Breast epithelium (tissue), 4 donors: ENCODE measurements at places on chromosomes 2 and 18.
A peak's percentile ranks its signal among the peaks of the same experiment; 100 is the strongest.

- H3K36me3 ChIP-seq = no peaks in the 10 kb centered on the region
- H3K4me1 ChIP-seq = no peaks in the 10 kb centered on the region
- H3K27ac ChIP-seq = no peak overlapping the region
- peaks cover 43% of the 10 kb centered on the region for H3K27me3 ChIP-seq
- DNase-seq = no peak
These were observed 139.6 kb downstream of the INSIG2 start for GRCh38 chr2:118227698-118228508.

DNA sequence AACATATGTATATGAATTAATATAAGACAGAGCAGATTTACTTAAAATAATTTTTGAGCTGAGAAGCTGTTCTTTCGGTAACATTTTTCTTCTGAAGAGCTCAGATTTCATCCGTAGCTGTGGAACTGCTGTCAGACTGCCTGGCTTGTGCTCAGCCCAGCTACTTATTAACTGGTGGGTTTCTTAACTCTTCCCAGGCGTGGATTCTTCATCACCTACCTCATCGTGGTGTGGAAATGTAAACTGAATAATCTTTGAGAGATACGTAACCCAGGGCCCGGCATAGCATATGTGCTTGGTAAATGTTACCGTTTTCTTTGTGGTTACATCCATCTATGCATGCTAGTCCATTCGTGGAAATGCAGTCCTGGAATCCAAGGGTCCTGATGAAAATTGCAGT is 145.0 kb downstream of the MCFD2 start:
- no peaks in the 10 kb centered on the region for H3K4me1 ChIP-seq
- no peak overlapping the region for H3K27ac ChIP-seq
- no peak for DNase-seq

- no peaks in the 10 kb centered on the region for H3K4me1 ChIP-seq
- H3K27ac ChIP-seq = no peak overlapping the region
- no peak for DNase-seq
- no peaks in the 10 kb centered on the region for H3K27me3 ChIP-seq
- H3K4me3 ChIP-seq = no peak overlapping the region
- H3K36me3 ChIP-seq = no peaks in the 10 kb centered on the region
These were observed 137.1 kb upstream of the CCDC150 start for GRCh38 chr2:196502386-196502785.

DNA sequence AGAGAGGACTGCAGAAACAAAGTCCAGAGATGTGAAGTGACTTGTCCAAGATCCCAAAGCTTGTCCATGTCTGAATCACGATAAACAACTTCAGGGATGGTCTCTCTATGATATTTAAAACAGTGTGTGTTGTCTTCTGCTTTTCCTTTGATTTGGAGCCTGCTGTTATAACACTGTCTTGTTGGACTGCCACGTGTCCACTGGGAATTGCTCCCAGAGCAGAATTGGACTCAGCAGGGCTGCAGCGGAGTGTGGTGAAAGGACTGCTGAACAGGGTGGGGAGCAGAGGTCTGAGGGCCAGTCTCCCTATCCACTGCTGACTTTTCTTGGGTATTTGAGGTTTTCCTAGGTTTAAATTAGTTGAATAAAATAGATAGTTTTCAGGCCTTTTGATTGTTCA is 68.3 kb downstream of the IL1R2 start:
- no peak for DNase-seq
- H3K4me1 ChIP-seq = peaks cover 7% of the 10 kb centered on the region
- H3K27ac ChIP-seq = no peak overlapping the region
- no peaks in the 10 kb centered on the region for H3K27me3 ChIP-seq
- no peak overlapping the region for H3K4me3 ChIP-seq

DNA sequence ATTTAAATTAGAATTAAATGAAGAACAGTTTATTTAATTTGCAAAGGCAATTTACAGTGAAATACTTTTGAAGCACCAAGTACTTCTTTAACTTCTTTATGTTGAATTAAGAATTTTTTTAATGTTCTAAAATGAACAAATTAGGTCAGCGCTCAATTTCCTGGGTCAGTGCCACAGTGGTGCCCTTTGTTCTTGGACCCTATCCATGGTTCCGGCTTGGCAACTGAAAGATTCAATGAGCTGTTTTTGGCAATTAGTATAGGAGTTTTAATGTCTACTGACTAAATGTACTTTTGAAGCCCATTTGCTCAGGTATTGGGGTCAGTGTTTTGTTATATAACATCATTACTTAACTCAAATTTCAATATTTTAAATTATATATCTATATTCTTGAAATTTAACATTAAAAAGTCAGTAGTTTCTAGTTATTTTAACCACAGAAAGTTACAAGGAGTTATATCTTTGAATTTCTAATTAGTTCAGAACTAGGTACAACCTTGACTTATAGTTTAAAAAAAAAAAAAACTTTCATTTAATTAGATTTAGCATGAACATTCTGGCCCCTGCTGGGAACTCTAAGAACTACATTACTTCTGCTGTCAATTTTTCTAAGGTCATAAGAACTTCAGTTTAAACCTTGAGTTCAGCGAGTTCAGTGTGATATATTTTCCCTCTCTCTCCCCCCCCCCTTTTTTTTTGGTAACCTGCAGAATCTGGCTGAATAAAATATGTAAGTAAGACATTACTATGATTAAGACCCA is 7.6 kb upstream of the MSTN start:
- H3K27ac ChIP-seq = no peak overlapping the region
- H3K4me3 ChIP-seq = no peak overlapping the region
- peak; percentile 20 for DNase-seq
- H3K4me1 ChIP-seq = no peaks in the 10 kb centered on the region
